ENCODE measurements at places on chromosomes 2 and 18. TPM values are rescaled to one million over a fixed set of nuclear protein-coding genes. Genes with fewer than 3 reads are reported as not detected.

GBX2 gene
- total RNA-seq: not detected

CHPF gene
- 21.3 TPM for total RNA-seq

MALL gene
- 5.8 TPM for total RNA-seq

ZDBF2 gene
- 14.0 TPM for total RNA-seq

HOXD3 gene
- total RNA-seq: 0.68 TPM

B4GALT6 gene
- total RNA-seq: 7.8 TPM

SCN9A gene
- total RNA-seq: 22.1 TPM

INSIG2 gene
- total RNA-seq: 19.4 TPM

VIL1 gene
- 0.71 TPM for total RNA-seq

GULP1 gene
- total RNA-seq: 50.9 TPM

COL5A2 gene
- total RNA-seq: 90.5 TPM

MAP3K19 gene
- not detected for total RNA-seq

HDHD2 gene
- total RNA-seq: 22.1 TPM

Measured in sigmoid colon (tissue), 7 donors.